ENCODE measurements at places on chromosomes 6 and 20.

- DNase-seq = no peak
Observed at GRCh38 chr6:57104336-57104735, 14.3 kb downstream of the ZNF451 start.

- peak; percentile 8 for DNase-seq
Observed at GRCh38 chr6:31401403-31401802, 2.0 kb upstream of the MICA start.

DNA sequence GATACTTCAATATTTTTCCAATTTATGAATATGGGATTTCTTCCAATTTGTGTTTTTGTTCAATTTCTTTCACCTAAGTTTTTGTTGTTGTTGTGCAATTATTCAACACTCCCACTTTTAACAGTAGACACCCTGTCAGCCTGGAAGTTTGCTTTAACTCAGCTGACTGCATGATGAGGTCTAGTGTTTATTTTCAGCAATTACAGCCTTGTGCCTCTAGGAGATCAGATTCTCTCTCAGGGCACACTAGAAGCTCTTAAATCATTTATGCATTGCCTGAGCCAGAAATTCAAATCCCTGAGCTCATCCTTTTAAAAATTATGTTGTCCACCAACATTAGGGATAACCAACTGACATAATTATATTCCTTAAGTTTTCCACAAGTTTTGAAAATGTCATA lies 85.7 kb downstream of the MRAP2 start:
- no peak for DNase-seq

DNA sequence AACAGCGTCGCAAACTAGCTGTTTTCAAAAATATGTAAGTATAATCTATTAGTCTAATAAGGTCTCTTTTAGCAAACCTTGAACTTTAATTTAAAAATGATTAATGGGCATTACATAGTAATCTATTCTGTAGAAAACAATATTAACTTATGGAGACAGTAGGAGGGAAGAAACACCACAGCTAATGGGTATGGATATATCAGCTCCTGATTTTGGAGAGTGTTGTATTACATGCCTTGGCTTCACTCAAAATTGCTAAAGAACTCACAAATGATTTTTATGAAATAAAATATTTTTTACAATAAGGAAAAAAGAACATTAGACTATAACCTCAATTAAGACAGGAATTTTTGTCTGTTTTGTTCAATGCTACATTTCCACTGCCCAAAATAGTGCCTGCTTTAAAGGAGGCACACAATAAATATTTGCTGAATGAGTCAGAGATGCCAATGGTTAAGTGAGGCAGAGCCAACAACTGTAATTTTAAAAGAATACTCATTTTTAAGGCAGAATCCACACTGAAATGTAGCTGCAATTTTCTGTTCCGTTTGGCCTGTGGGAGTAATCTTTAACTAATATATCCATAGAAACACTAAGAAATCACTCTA lies 15.7 kb downstream of the ATG5 start:
- no peak for DNase-seq

- peak; percentile 47 for DNase-seq
Observed at GRCh38 chr6:44304282-44305199, 8.6 kb downstream of the AARS2 start.

DNA sequence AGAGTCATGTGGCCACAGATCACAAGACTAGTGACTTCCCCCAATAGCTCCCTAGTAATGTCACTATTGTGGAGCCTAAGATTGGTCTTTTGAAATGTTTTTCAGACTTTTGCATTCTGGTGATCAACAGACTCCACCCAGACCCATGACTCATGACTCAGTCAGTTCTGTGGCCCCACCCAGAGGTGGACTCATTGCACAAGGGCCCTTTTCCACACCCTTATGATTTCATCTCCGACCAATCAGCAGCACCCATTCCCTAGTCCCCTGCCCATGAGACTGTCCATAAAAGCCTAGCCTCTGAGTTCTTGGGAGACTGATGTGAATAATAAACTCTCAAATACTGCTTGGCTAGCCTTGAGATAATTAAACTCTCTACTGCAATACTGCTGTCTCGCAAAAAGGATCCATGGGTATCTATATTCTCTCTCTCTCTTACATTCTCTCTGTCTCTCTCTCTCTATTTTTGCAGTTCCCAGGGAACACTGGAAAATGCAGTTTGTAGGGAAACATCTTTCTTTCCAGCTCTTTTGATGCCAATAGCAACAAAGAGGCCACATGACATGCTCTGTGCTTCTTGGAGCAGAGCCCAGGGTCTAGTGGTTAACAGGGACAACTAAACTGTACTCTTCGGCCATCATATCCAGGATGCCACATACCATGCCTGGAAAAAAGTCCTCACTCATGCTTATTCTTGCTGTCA lies 71.3 kb upstream of the IYD start:
- DNase-seq = no peak

DNA sequence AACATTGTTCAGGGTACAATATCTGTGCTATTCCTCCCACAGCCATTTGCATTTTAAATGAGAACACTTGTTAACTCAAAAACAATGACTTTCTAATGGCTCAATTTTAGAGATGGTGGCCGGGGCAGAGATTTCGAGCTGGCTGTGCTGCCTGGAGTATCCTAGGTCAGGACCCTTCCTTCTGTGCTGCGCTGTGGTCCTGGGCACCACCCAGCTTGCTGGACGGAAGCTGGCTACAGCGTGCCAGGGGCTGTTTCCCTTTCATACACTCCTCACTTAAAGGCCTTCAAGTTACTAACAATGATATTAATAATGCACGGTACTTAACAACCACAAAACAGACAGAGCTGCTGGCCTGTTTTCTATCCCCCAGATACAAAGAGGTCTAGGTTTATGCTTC lies 194.4 kb upstream of the CST7 start:
- no peak for DNase-seq

DNA sequence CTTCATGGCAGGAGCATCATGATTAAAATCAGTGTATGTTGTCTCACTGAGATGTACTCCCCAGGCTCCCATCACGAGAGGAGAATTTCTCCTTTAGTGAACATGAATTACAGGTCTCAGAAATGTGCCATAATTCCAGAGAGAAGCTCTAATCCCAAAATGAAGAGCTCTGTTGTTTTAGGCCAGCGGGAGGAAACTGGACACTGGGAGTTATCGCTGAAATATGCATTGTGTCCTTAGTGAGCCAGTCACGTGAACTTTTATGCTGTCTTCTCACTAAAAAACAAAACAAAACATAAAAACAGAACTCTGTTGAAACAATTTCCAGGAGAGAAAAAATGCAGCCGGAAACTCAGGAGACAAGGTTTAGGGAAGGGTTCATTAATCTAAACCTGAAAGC lies 315.7 kb upstream of the NT5E start:
- DNase-seq = no peak

GRCh38 chr6:164107297-164107995 lies 692.9 kb downstream of the QKI start:
- no peak for DNase-seq

DNA sequence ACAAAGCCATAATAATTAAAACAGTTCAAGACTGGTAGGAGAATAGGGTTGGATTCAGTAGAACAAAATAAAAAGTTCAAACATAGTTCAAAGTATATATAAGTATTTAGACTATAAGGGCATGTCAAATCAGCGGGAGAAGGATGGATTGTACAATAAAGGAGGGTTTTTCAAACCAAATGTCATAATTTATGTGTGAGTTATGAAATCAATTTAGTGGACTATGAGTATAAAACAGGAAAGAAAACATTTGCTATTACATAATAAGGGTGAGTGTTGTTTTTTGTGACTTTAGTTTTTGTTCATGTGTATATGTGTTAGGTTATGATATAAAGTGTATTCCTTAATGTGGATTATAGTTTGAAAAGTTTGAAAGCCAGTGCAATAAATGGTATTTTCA lies 10.6 kb downstream of the ORC3 start:
- no peak for DNase-seq

GRCh38 chr6:37256692-37257319 lies 766 bp upstream of the TBC1D22B start:
- DNase-seq = no peak

DNA sequence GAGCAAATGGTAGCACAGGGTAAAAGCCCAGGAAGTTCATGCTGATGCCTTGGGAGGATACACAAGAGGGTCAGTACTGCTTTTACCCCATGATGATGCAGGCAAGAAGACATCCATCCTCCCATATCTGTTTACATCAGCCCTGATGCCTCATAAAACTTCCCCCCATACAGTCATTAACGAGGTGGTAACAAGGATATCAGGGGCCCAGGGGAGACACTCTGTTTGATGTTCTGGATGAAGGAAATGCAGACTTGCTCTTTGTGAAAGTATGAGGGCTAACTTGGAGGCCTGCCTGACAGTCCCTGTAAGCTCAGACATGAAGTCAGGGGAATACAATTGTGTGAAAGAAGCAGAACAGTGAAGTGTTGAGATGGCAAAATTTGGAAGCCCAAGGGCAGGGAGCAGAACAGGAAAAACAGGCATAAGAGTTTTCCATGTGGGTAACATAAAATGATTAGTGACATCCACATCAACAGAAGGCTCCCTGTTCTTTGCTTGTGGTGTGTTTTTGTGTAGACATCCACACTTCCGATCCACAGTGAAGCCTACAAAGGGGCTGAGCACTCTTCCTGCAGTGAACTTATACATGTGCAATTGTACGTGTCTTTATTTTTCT lies 813.4 kb downstream of the MAFB start:
- no peak for DNase-seq

GRCh38 chr6:35427435-35427834 lies 24.7 kb upstream of the FANCE start:
- no peak for DNase-seq

DNA sequence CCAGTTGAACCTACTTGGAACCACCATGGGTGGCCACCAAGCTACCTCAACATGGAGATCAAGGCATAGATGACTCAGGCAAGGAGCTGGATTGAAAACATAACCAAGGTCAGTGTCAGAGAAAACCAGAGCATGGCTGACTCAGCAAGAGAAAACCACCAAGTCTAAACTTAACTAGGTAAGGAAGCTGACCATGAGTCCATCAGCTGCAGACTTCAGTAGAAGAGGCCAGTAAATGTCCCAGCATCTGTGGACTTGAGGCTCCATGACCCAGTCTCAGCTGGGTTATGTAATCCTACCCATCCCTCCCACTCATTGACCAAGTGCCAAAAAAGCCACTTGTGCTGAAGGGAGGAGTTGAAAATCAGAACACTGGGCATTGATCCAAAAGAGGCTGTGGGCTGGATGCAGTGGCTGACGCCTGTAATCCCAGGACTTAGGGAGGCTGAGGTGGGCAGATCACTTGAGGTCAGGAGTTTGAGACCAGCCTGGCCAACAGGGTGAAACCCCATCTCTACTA lies 93.7 kb upstream of the CBLN4 start:
- DNase-seq = no peak

GRCh38 chr6:145814035-145814500 lies 527 bp downstream of the FBXO30 start:
- peak; percentile 15 for DNase-seq

DNA sequence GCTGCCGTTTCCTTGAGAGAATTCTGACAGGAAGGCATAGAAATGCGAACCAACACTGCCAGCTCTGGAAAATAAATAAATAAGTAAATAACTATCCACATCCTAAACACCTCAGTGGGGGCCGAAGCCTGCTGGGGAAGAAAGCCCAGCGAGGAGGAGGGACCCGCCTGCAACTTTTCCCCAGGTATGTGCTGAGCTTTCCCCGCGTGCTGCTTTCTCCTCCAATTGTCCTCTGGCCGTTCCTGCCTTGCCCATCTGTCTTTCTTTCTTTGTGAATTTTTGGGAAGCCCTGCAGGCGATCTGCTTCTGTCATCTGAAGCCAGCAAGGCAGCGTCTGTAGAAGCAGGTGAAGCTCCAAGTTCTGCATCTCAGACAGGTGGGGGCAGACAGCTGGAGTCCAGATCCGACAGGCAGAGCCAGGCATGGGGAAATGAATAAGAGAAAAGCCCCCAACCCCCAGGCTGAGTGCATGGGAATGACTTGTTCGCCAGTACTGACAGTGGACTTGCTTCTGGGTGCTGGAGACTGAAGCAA lies 49.2 kb upstream of the IL17A start:
- no peak for DNase-seq

DNA sequence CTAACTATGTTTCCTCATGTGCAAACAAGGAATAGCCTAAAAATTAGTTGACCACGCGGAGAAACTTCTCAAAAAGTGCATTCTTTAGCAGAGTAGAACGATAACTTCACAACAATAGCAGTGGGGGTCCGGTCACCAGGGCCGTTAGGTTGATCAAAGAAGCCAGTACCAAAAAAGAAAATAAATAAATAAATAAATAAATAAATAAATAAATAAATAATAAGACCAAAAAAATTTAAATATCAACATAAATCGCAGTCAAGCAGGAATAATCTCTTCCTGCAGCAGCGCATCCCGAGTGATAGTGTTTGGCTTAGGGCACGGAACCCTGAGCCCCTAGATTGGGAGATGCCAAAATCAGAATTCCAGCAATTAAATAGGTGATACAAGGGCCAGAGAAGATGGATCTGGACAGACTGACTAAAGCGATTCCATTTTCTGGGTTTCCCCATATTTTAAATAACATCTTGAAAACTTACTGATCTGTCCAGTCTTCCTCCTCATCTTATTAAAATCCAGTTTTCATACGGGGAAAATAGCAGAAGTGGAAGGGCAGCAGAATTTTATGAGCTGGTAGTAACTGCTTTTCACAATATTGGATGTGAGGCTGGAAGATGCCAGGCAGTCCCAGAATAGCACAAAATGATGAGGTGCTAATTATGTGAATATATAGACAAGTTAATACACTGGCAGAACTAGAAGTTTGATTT lies 4.4 kb upstream of the OLIG3 start:
- no peak for DNase-seq

GRCh38 chr6:132285004-132285780 lies 116.1 kb downstream of the MOXD1 start:
- no peak for DNase-seq

- peak; percentile 49 for DNase-seq
Observed at GRCh38 chr20:4014031-4014474, 1.3 kb downstream of the RNF24 start.

GRCh38 chr6:121143476-121143875 lies 190.8 kb downstream of the TBC1D32 start:
- DNase-seq = no peak

GRCh38 chr6:81944661-81945060 lies 192.2 kb upstream of the TENT5A start:
- no peak for DNase-seq

DNA sequence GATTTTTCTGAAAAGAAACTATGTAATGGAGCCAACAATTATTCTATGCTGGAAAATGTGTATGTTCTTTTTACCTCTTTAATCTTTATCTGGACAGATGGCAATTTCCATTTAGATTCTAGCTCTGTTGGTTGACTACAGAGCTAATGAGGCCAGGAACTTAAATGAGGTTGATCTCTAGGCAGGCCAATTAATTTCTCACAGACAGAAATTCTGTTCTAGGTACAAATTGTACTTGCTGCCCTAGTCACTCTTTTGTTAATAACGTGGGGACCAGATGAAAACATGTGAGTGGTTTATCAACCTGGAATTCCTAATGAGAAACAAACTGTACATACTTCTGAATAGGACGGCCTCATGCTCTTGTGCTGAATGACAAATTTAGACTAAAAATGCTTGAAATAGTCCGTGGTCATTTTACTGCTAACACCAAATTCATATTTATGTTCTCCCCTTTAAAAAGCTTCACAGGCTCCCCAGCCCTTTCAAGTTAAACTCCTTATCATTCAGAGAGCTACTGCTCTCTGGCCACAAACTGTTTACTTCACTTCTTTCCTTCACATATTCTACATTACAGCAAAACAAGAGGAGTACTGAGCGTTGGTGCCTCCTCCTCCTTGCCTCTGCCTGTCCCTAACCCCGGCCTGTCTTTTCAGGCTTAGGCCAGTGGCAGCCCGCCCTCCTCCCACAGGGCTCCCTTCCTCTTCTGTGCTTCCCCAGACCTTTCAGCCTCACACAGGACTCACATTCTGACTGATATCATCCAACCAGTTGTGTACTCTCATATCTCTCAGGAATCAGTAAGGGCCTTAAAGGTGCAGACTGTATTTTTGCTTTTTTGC lies 41.4 kb downstream of the DTNBP1 start:
- DNase-seq = no peak

Measured in CD4-positive, alpha-beta T cell treated with Interleukin-1 beta for 1 hour (primary cell).